GM12878 (cell line): ENCODE measurements at places on chromosomes 5 and 9. TPM values are rescaled to one million over a fixed set of nuclear protein-coding genes. Genes with fewer than 3 reads are reported as not detected.

- DNase-seq = no peak
Measured at GRCh38 chr9:21392270-21392669, 7.1 kb upstream of the IFNA2 start.

- peak; percentile 19 for DNase-seq
Measured at GRCh38 chr5:56327809-56328208, 94.7 kb upstream of the ANKRD55 start.

DNA sequence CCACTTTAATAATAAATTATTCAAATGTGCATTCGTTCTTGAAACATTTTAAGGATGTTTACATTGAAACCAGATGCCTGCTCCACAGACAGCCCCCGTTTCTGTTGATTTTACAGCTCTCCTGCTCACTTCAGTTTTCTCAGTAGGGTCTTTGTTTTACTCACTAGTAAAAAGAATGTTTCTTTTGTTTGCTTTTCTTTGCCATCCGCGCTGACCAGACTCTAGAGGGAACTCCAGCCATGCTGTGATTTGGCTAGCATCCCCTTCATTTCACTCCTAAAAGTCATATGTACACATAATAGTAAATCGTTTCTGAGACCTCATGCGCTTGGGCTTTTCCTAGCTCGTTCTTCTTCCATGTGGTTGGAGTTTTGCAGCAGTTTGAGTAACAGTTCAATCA lies 28.7 kb upstream of the PALM2AKAP2 start:
- no peak for DNase-seq

GRCh38 chr9:98521141-98521540 lies 187.6 kb downstream of the GABBR2 start:
- no peak for DNase-seq

The PFN3 gene
- total RNA-seq = not detected in 2 replicates

DNA sequence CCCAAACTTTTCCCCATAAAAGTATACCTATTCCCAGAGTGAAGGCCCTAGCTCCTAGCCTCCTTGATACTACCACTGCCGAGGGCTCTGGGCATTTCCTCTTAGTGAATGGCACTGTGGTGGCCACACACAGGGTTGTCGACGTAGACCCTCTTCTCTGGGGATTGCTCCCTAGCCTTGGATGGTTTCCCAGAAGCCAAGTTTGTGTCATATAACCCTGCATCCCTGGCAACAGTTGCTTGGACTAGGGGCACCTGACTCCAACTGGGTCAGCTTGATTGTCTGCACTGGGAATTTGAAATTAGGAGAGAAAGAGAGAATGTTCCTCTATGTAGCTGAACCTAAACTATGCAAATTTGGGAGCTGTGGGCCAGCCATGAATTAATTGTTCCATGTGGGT lies 32.3 kb upstream of the KIF2A start:
- DNase-seq = no peak

The MARCOL gene
- total RNA-seq = not detected in 2 replicates

DNA sequence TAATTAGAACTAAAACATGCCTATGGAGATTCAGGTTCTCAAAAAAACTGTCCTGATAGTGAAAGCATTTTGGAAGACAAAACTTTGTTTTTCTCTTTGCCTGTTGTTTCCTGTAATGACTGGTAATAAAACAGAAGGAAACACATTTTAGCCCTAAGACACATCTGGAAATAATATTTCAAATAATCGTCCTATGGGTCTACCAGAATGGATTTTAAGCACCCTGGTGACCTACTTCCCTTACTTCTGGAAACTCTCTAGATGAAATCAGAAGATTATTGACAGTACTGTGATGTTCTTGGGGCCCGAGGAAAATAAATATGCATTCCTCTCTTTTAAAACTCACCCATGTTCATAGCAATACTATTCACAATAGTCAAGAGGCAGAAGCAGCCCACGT lies 110.1 kb upstream of the TLE4 start:
- no peak for DNase-seq

DNA sequence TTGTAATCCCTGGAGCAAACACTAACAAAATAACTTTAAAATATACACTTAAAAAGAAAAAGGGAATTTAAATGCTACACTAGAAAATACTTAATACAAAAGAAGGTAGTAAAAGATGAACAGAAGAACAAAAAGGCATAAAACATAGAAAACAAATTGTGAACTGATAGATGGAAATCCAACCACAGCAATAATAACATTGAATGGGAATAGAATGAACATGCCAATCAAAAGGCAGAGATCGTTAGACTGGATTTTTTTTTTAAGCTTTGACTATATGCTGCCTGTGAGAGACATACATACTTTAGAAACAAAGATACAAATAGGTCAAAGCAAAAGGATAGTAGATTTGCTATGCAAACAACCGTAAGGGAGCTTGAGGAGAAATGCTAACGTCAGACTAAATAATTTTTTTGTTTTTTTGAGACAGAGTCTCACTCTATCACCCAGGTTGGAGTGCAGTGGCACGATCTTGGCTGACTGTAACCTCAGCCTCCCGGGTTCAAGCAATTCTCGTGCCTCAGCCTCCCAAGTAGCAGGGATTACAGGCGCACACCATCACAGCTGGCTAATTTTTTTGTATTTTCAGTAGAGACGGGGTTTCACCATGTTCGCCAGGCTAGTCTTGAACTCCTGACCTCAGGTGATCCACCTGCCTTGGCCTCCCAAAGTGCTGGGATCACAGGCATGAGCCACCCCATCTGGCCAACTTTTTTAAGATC lies 6.5 kb downstream of the ABO start:
- DNase-seq = no peak

The CD72 gene
- total RNA-seq = 8.9 and 9.0 TPM in 2 replicates

DNA sequence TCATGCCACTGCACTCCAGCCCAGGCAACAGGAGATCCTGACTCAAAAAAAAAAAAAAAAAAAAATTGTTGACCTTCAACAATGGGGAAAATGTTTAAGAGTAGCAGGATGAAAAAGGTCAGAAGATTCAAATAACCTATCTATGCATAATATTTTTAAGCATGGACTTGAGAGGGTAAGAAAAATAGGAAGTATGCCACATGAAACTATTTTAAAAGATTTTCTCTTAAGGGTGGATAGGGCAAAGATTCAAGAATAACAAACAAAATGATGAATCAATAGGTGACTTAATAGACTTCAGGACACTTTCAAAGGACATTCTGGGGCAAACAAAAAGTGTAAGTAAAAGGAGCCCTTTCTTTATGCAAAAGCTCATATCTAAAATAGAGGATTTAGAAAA lies 3.2 kb downstream of the TEX48 start:
- no peak for DNase-seq
